ENCODE measurements at places on chromosomes 1 and 21.

- no peak for DNase-seq
These were observed 25.9 kb downstream of the CD53 start for GRCh38 chr1:110898734-110899457.

DNA sequence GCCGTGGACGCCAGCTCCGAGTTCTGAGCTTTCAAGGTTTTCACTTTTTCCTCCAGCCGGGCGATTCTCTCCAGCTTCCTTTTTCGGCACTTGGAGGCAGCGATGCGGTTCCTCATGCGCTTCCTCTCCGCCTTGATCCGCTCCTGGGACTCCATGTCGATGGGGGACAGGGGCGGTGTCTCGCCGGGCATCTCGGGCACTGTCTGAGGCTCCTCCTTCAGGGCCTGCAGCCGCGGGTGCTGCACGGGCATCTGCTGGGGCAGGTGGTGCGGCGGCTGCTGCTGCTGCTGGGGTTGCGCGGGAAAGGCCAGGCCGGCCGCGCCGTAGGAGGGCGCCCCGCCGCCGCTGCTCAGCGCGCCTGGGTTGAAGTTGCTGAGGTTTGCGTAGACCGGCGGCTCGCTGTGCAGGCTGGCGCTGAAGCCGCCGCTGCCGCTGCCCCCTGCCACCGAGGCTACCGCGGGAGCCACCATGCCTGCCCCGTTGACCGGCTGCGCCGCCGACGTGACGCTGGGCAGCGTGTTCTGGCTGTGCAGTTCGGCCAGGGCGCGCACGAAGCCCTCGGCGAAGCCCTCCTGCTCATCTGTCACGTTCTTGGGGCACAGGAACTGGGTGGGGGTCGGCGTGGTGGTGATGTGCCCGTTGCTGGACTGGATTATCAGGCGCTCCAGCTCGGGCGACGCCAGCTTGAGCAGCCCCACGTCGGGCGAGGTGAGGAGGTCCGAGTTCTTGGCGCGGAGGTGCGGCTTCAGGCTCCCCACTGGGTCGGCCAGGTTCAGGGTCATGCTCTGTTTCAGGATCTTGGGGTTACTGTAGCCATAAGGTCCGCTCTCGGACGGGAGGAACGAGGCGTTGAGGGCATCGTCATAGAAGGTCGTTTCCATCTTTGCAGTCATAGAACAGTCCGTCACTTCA lies 1.4 kb downstream of the JUN start:
- DNase-seq = peak; percentile 83

GRCh38 chr1:51242546-51242945 lies 6.5 kb downstream of the RNF11 start:
- no peak for DNase-seq

GRCh38 chr1:234992065-234992464 lies 136.6 kb downstream of the TOMM20 start:
- DNase-seq = no peak

- peak; percentile 62 for DNase-seq
These were observed 75.8 kb downstream of the ST3GAL3 start for GRCh38 chr1:43783096-43783670.

DNA sequence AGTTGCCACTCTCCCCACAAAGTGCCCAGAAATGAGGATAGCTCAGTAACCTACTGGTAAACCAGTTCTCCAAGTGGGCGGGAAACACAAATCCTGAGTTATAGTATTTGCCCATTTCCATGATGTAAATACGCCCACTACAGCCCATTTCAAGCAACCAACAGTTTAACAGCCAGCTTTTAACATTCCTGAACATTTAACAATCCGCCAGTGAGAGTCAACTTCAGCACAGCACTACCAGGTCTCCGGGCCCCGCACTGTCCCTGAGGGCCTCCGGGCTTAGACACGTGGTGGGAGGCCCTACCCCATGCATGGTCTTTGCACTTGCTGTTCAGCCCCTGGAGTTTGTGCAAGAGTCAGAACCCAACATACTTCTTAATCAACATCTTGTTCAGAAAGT lies 132.0 kb upstream of the CTTNBP2NL start:
- no peak for DNase-seq

GRCh38 chr1:237071641-237072420 lies 29.8 kb downstream of the RYR2 start:
- no peak for DNase-seq

- no peak for DNase-seq
These were observed 548 bp upstream of the SLC25A33 start for GRCh38 chr1:9538669-9539164.

- DNase-seq = no peak
These were observed 37.1 kb downstream of the ATF6 start for GRCh38 chr1:161803181-161803580.

GRCh38 chr1:109040989-109041620 lies 797 bp downstream of the WDR47 start:
- DNase-seq = peak; percentile 61

- DNase-seq = no peak
These were observed 147.0 kb downstream of the VAV3 start for GRCh38 chr1:107817935-107818334.

DNA sequence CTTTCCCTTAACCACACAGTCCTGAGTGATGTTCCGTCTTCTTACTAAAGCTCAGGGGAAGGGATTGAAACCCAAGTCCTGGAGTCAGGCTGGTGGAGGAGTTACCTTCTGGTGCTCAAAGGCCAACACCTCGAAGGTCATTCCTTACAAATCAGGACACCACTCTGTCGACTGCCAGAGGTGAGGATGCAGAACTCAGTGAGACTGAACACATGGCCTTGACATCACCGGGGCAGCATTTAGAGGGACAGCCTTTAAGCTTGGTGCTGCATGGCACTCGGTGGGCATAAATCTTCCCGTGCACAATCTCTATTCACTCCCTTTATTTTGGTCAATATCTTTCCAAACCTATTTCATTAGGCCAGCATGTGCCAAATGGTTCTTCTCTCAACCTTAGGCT lies 130.9 kb downstream of the ASTN1 start:
- DNase-seq = no peak
